ENCODE measurements at places on chromosomes 1 and 21.

GRCh38 chr1:173392895-173393658, 84.1 kb upstream of the PRDX6 start:
- no peak for DNase-seq

DNA sequence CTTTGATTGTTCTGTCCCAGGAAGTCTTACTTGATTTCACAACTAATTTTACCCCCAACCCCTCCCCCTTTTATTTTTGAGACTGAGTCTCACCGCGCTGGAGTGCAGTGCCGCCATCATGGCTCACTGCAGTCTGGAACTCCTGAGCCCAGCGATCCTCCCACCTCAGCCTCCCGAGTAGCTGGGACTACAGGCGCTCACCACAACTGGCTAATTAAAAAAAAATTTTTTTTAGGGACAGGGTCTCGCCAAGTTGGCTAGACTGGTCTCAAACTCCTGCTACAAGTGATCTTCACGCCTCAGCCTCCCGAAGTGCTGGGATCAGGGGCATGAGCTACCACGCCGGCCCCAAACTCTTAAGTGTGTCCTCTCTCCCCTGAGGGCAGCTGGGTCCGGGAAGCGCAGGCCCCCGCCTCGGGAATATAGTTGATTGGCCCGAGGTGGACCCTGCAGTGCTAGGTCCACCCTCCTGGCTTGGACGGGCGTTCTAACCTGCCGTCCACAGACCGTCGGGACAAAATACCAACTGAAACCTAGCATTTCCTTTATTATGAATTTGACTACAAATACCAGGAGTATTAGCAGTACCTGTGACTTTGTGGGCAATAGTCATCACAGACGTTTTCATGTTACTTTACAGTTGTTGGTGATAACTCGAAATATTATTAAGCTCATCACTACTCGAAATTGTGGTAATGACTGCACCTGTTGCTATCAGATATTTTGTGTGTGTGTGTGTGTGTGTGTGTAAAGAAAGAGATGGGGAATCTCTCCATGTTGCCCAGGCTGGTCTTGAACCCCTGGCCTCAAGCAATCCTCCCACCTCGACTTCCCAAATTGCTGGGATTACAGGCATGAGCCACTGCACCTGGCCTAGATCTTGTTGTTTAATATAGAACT, 642 bp upstream of the PARP1 start:
- no peak for DNase-seq

DNA sequence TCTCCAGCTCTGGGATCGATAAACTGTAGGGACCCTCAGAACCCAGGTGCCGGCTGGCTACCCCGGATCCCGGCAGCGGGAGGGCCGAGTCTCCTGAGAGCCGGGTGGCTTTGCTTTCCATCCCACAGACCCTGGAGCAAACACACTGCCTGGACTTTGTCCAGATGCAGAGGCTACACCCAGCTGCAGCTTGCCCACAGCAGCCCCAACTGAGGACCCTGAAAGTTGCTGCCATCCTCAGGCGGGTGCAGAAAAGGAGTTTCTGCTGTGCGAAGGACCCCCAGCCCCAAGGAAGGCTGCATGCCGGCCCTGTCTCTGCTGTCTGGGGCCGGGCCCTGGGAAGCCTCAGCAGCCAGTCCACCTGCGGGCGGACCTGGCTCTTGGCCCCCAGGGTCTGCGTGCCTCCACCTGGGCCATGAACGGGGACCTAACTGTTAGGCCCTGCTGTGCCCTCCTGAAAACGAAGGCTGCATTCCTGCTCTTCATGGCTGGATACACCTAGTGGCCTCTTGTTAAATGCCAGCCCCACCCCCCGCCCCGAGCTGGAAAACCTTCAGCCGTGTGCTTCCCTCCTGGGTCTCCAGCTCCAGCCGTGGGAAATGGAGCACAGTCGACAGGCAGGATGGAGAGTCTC, 97.5 kb upstream of the ARHGEF16 start:
- DNase-seq: no peak

GRCh38 chr1:214566158-214567104, 15.0 kb upstream of the PTPN14 start:
- no peak for DNase-seq

GRCh38 chr1:8517661-8518489, 200.0 kb downstream of the SLC45A1 start:
- DNase-seq: no peak

GRCh38 chr1:58190267-58190988, 356.1 kb downstream of the OMA1 start:
- DNase-seq: no peak

GRCh38 chr21:39822042-39822441, 45.2 kb upstream of the PCP4 start:
- DNase-seq: no peak

- no peak for DNase-seq
Observed at GRCh38 chr21:45818276-45818903, 163.2 kb upstream of the COL6A1 start.

DNA sequence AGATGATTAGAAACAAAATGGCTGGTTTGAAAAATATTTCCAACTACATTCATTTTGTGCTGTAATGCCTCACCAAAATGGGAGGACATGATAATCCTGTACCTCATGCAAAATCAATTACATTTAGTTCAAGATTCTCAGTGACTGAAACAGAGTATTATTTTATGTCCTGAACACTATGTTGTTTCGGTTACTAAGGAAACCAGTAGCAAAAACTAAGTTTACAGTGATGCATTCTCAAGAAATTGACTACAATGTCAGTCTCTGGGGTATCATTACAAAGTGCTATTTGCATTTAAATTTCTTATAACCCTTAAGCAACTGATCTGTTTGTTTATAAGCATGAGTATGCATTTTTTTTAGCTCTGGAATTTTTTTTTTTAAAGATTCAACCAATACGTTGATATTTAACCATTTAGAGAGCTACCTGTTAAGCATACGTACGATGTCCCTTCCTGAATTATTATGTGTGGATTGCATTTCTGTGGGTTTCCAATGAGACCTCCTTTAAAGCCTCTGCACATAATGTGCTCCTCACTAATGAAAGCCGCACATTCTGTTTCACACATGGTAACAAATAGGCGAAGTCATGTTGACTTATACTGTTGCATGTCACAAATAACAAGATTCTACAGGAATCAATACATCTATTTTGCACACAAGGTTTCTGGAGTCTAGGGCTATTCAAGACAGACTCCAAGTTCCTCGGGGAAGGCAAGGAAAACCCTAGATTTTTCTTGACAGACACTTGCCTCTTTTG, 1035.7 kb downstream of the ADGRL2 start:
- DNase-seq: no peak

DNA sequence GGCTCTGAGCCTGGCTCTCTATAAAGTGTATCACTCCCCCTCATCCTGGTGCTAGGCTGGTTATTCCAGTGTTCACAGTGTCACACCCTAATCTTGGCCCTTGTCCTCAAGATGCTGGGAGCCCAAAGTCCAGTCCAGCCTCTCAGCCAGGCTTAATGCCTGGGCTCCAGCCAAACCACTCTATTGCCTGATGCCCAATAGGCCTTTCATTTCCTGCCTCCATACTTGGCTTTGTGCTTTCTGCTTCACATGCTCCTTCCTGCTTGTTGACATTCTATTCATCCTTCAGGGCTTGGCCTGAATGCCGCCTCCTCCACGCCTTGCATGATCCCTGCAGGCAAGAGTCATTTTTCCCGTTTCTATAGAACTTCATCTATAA, 1.7 kb downstream of the KLHDC8A start:
- DNase-seq: no peak

- no peak for DNase-seq
Observed at GRCh38 chr1:175188936-175189335, 3.6 kb downstream of the KIAA0040 start.

GRCh38 chr1:44497422-44498170, 92.5 kb downstream of the RNF220 start:
- DNase-seq: no peak

- DNase-seq: no peak
Observed at GRCh38 chr1:49104575-49104974, 327.9 kb upstream of the BEND5 start.

DNA sequence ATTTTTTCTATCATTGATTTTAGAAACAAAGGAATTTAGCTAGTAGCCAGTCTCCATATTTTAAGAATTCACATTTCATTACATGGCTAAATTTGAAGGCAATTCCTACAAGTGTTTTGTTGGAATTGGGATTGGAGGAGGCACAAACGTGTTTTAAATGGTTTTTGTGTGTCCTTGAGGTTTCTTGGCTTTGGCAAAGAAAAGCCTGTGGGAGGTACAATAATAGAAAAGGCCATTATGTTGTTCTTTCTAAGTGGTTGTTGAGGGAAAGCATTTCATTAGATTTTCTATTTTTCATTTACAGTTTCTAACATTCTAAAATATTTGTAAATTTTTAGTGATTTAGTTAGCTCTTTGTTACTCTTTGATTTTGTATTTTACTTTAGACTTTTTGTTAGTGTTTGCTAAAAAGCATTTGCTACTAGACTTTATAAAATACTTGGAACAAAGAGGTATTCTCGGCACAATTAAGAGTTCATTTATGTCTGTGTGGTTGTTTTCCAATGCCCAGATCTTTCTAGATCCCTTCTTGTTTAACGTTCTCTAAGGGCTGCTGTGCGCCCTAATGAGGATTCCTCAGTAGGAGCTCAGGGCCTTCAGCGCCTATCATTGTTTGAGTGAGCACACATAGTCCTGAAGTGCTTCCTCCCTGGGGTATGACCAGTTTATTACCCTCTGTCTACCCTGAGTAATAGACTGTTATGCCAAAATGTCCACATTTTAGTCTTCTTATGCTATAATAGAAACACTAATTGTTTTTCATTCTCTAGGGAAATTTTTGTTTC, 70.0 kb upstream of the KIAA1614 start:
- DNase-seq: no peak

GRCh38 chr1:180158149-180159147, 3.8 kb downstream of the QSOX1 start:
- DNase-seq: no peak

DNA sequence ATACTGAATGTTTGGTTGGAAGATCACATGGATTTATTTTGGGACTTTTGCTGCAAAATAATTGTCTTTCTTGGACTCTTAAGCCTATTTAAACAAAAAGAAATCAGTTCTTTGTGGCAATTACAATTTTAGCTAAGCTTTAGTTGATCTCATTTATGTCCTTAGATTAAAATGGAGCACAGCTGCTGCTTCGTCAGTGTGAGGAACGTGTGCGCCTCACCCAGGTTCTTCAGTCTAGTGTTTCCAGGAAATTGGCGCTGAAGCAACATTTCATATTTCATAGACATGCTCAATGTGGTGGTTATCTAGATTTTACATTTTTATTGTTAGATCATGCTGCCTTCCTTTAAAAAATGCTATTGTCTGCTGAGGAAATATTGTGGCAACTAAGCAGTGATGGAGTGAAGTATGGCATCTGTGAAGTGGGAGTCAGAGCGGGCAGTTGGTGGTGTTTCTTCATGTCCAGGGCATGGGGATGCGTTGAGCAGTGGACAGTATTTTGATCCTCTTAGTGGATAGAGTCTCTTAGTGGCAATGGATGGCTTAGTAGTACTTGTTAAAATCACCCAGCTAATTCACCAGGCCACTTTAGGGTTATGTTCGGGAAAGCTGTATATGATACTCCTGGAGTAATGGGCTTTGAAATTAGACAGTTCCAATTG, 5.6 kb downstream of the DDI2 start:
- DNase-seq: no peak

GRCh38 chr21:32990666-32991065, 35.1 kb upstream of the OLIG2 start:
- DNase-seq: no peak

- no peak for DNase-seq
Observed at GRCh38 chr1:106676021-106676420, 380.5 kb upstream of the PRMT6 start.

DNA sequence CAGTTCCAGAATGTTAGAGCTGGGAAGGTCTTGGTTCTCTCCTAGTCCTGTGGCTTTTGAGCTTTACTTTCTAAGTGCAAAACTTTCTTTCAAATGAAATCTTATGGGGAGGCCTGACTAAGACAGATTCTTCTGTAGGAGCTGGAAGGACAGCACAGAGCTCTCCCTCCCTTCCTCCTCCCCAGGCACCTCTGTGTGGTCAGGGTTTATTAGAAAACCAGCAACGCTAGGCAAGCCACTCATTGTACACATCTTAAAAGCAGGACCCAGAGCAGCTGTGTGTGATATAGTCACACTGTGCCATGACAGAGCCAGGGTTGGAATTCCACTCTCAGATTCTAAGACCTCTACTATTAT, 241.1 kb upstream of the RAB4A start:
- DNase-seq: no peak

- no peak for DNase-seq
Observed at GRCh38 chr1:17966341-17966740, 141.3 kb upstream of the IGSF21 start.

- DNase-seq: no peak
Observed at GRCh38 chr1:81819613-81820012, 18.9 kb downstream of the ADGRL2 start.

- no peak for DNase-seq
Observed at GRCh38 chr1:28143496-28144202, 32.8 kb downstream of the PTAFR start.

DNA sequence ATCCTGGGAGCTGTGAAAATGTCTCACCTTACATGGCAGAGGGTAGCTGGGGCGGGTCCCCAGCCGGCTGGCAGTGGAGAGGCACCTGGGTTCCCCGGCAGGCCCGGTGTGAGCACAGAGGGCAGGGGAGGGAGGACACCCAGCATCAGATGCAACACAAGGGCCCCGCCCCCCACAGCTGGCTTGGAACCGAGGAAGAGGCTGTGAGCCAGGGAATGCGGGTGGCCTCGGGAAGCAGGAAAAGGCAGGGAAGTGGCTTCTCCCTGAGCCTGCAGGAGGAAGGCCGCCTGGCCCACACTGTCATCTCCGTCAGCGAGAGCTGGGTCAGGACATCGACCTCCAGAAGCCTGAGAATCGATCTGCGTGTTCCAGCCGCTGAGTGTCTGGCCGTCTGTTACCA, 87.3 kb downstream of the SIK1 start:
- DNase-seq: no peak

DNA sequence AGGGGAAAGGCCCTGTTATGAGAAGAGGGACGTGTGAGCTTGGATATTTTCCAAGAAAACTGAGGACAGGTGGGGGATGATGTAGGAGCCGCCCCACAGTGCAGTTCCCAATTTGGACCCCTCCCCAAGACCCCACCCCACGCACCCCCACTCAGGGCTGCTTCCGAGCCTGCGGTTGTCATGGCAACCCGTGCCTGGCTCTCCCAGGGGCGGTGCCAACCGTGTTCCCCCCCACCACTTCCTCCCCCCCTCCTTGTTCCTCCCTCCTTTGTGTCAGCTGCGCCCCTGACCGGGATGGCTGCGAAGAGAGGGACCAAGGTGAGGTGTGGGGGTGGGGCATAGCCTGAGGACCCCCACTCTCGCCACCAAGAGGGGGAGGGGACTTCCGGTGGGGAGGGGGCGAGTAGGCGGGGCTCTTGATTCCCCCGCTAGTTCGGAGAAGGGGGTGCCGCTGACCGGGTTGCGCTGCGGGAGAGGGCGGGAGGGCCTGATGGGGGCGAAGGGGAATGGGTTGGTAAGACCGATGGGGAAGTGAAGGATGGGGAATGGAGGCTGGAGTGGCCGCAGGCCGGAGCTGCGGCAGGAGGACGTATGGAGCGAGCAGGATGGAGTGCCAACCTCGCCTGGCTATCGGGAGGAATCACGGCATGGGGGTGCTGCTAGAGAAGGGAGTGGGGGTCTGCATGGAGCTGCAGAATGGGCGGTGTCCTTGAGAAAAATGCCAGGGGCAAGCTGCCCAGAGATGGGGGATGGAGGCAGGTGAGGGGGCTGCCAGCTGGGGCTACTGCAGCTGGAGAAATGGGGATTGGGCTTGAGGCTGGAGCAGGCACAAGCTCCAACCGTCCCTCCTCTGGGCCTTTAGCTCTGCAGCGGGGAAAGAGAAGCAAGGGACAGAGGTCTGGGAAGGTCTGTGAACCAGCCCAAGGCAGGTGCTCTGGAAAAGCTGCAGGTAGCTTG, 953 bp downstream of the TRIM46 start:
- no peak for DNase-seq

Data from GM12892 (cell line).